ENCODE measurements at places on chromosomes 6 and 20.

DNA sequence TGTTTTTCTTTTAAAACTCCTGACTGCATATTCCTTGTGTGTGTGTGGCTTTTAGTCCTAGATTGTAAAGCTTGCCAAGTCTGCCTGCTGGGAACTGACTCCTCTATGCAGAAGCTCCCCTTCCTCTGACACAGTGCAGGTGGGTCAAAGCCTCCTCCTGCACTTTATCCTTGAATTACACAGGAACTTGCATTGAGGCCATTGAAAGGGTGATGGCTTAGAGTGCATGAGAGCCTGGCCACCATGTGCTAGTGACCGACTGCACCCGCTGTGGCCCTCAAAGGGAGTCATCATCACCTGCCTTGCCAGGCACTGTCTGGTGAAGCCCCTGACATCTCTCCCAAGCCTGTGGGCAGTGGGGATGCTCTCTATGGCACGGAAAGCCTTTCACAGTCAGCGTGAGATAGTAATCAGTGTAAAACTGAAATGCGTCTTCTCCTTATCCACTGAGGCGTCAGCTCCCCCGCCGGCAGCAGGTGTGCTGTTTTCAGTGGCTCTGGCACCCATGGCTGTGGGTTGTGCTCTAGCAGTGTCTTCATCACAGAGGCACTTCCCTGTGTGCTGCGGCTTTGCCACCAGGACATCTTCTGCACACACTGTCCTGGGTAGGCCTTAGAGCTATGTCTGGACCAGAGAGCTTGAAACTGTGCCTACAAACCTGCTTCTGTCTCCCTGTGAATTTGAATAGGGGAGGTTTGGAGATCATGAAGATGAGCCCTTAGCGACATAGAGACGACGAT lies 87.9 kb downstream of the THBS2 start:
- DNase-seq = no peak

- DNase-seq = no peak
These were observed 202.8 kb upstream of the BTBD3 start for GRCh38 chr20:11714886-11715285.

DNA sequence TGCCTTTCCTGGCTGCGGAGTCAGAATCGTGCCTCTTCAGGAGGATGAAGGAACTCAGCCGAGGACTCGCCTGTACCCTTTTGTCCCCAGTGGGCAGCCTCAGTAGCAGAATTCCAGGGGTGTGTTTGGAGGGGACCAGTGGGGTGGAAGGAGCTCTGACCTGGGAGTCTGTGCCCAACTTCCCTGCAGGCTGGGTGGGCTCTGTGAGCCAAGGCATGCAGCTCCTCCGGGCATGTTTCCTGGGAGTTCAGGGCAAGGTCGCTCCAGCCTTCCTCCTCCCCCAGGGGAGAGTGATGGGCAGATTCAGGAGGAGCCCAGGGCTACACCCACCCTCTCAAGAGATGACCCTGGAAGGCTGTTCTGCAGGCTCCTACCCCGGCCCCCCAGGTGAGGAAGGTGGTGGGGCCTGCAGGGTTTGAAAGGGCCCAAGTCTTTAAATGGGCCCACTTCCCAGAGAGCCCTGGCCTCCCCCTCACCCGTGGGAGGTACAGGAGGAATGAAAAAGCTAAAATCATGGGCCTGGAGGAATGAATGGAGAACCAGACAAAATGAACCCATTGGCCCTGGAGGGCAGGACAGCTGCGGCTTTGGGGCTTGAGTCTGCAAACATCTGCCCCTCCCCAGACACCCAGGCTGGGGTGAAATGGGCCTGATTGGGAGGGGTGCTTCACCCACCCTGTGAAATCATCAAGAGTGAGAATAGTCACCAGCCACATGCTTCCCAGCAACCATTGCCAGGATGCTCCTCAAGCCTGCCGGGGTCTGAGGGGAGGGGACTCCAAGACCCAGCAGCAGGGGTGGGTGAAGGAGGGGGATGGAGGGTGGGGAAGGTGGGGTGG lies 77.6 kb upstream of the PMEPA1 start:
- DNase-seq = no peak

GRCh38 chr20:38867062-38867359 lies 59.2 kb upstream of the FAM83D start:
- DNase-seq = no peak

DNA sequence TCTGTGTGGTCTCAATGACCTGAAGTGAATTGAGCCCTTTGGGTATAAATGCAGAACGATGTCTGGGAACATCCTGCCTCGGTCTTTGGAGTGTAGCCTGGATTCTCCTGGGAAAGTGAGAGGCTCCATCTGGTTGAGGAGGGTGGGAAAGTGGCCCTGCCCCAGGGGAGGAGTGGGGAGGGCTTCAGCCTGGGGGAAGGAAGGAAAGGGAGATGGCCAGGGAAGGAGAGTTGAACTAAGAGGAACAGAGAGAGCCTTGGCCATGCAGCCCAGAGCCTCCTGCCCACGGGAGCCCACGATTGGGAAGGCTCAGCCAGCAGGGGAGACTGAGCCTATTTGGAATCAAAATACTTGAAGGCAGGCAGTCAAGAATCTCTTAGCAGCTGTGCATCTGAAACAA lies 2.3 kb upstream of the EPB41L1 start:
- no peak for DNase-seq

DNA sequence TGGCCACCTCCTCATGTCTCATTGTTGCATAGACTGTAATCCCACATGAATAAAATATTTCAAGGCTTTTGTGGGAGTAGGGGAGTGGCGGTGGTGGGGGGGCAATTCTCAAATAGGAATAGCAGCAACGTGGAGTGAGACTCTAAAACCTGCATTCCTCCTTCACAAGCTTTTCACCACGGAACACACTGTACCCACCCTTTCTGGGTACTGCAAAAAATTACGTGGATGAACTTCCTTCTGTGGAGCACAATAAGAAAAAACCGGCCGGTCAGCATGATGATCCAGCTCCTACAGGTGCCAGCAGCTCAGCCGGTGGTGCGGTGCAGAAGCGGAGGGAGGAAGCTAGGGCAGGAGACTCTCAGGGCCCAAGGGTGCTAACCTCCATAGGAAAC lies 930 bp upstream of the RRAGD start:
- DNase-seq = no peak

DNA sequence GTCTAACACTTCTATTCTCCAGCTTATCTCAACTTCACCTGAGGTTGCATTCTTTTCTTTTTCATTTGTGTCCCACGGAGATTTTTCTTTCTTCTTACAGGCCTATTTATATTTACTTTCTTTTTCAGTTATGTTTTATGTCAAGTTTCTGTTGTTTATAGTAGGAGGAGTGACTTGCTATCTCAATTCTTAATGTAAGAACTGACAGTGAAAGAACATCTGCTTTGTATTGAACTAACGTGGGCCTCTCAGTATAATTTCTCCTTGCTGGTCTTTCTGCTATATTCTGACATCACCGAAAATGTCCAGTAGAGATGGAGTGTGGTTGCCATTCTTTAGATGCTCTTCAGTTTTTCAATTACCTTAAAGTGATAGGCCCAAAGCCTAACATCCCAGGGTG lies 521.7 kb downstream of the EPM2A start:
- DNase-seq = no peak

GRCh38 chr6:114327074-114327473 lies 15.7 kb downstream of the HS3ST5 start:
- DNase-seq = no peak

GRCh38 chr6:33934731-33935270 lies 131.0 kb upstream of the MLN start:
- DNase-seq = no peak

- DNase-seq = no peak
These were observed 34.7 kb downstream of the PLEKHG1 start for GRCh38 chr6:150634176-150634963.

DNA sequence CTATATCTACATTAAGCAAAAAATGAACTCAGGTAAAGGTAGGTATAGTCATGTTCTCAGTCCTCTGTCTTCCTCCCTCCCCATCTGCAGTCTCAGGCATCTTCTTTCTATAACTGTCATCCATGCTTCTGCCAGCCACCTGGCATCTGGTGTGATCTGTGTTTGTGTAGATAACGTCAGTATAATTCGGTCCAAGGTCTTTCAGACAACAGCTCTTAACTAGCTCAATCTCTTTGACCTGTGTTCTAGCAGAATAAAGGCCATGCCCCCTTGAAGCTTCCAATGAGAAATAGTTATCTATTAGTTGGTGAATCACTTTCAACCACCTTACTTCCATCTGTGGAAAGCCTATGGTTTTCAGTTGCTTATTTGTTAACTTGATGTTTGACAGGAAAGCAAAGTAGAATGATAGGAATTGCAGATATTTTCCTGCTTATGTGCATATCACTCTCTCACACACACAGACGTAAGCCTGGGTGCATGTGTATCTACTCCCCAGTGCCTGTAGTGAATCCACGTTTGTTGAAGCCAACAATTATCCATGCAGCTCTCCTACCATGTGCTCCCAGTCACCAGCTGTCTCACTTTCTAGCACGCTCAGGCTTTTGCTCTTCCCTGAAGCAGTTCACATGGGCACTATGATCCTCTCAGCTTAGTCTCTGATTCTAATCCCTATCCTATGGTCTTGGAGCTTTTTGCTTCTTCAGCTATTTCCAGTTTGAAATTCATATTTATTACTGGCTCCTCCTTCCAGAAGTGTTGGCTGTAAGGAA lies 433.7 kb upstream of the MANEA start:
- DNase-seq = no peak

- DNase-seq = no peak
These were observed 226.9 kb downstream of the TTLL2 start for GRCh38 chr6:167551628-167552257.

DNA sequence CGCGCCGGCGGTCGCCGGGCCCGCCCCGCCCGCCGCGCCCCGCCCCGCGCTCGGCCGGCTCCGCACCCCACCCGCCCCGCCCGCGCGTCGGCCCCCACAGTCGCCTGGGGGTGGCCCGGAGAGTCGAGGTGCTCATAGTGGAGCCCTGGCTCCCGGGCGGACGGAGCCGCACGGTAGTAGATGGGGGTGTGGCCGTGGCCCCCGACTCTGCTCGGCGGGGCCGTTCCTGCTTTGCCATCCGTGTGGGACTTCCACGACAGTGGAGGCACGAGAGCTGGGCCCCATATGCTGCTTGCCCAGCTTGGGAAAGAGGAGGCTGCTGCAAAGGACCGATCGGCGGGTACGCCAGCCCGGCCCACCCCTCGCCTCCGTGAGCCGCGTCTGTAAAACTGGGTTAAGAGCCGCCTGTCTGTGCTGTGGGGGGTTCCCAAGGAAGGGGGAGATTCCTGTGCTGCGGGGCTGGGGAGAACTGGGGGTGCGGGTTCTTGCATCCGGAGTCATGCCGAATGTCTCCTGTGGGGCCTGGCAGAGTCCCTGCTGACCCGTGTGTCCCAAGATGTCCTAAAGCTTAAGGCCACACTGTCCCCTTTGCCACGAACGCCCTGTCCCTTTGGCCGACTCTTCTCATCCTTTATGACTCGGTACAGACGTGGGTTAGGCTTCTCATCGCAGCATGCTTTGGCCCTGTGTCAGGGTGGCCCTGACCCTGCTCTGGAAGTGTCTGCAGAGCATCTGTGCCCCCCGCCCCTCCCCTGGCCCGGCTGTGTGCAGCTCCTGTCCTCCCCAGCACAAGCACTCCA lies at the start of gene OPRL1:
TSS of gene OPRL1 (plus strand) at position 70 of the 800 bp plus-strand sequence. CDS start 12,639 bp downstream, outside the sequence.
- DNase-seq = no peak

DNA sequence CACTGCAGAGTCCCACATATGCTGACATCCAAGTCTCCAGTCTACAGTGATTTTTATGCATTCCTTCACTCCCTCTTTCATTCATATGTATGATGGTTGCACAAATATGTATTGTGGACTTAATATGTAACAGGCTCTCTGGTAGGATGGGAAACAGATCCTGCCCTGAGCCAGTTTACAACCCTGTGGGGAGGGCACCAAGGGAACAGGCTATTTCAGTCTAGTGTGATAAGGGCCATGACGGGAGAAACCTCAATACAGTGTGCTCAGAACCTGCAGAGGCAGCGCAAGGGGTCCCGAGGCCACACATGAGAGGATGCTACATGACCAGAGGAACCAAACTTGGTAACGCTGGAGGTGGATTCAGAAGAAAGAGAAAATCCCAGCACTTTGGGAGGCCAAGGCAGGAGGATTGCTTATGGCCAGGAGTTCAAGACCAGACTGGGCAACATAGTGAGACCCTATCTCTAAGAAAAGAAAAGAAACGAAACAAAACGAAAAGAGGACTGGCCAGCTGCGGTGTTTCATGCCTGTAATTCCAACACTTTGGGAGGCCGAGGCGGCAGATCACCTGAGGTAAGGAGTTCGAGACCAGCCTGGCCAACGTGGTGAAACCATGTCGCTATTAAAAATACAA lies 249.8 kb upstream of the JARID2 start:
- no peak for DNase-seq

DNA sequence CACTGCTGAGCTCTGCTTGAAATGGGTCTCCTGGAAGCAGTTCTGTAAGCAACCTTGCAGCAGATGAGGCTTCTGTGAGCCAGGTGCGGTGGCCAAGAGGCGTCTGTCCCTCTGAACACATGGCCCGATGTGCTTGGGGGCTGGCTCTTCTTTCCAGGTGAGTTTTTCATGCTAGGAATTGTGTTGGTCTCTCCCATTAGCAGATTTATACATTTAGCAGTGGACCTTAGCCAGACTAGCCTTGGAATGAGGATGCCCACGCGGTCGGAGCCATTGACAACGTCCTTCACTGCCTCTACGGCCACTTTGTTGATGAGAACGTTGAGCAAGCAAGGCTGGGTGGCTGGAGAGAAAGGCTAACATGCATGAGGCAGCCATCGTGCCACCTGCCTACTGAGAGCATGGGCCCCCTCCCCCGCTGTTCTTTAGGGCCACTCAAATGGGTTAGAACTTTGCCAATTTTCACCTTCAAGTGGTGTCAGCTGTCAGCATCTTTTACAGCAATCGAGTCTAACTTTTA lies 33.5 kb downstream of the ERMARD start:
- no peak for DNase-seq

GRCh38 chr6:25617997-25618396 lies 34.0 kb upstream of the SCGN start:
- no peak for DNase-seq

GRCh38 chr6:157322792-157323254 lies 496 bp downstream of the TMEM242 start:
- DNase-seq = no peak

DNA sequence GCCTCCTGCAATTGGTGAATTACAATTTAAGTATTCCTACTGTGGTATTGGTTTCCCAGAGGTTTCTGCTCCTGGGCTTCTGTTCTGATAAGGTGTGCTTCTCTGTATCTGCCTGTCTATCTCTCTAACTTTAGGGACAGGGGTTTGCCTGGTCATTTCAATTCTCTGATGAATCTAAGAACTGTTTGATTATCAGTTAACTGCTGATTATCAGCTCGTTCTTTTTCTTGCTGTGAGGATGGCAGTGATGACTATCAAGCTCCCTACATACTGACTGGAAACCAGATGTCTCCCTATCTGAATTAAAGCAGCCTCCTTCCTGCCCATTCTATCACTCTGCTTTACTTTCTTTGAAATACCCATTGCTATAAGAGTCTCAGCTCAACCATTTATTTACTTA lies 120.5 kb downstream of the INSM1 start:
- DNase-seq = no peak

- DNase-seq = no peak
These were observed 14.7 kb upstream of the PXDC1 start for GRCh38 chr6:3766214-3766613.

GRCh38 chr20:25587536-25587935 lies 2.2 kb upstream of the NINL start:
- DNase-seq = no peak
